ENCODE measurements at places on chromosomes 12 and 14.

- DNase-seq: no peak
These were observed 4.2 kb upstream of the CLMN start for GRCh38 chr14:95323917-95324316.

- DNase-seq: no peak
These were observed 30.3 kb downstream of the CORO1C start for GRCh38 chr12:108700833-108701541.

- no peak for DNase-seq
These were observed 25.6 kb downstream of the LEMD3 start for GRCh38 chr12:65194949-65195348.

DNA sequence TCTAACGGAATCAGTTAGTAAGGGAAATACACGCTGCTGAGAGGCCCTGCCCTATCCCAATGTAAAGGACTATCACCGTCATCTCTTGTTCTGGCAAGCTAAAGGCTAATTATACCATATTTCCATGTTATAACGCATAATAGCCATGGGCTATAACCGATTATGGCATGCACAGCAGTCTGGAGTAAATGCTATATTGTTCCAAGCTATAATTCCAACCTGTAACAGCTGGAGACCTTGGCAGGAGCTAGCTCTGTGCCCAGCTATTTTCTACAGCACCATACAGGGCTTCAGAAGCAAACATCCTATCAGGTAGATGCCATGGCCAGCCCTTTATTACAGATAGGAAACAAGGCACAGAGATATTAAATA is 26.3 kb downstream of the SYNE3 start:
- DNase-seq: no peak

- no peak for DNase-seq
These were observed 82.7 kb downstream of the C14orf132 start for GRCh38 chr14:96121660-96122395.

- no peak for DNase-seq
These were observed 2.7 kb downstream of the SRSF5 start for GRCh38 chr14:69769623-69770022.

- DNase-seq: no peak
These were observed 106.5 kb downstream of the TMTC3 start for GRCh38 chr12:88248606-88249005.

GRCh38 chr12:617304-617915 is 45.8 kb downstream of the NINJ2 start:
- no peak for DNase-seq

Measured in stimulated activated CD4-positive, alpha-beta T cell treated with anti-CD3 and anti-CD28 coated beads, Interleukin-1b, Interleukin-23, amount 100 ng/mL, for 1 hour (primary cell).